Fibroblast of lung (primary cell): ENCODE measurements at places on chromosomes 1 and 21. TPM values are rescaled to one million over a fixed set of nuclear protein-coding genes. Genes with fewer than 3 reads are reported as not detected.
A peak's percentile ranks its signal among the peaks of the same experiment; 100 is the strongest.

DNA sequence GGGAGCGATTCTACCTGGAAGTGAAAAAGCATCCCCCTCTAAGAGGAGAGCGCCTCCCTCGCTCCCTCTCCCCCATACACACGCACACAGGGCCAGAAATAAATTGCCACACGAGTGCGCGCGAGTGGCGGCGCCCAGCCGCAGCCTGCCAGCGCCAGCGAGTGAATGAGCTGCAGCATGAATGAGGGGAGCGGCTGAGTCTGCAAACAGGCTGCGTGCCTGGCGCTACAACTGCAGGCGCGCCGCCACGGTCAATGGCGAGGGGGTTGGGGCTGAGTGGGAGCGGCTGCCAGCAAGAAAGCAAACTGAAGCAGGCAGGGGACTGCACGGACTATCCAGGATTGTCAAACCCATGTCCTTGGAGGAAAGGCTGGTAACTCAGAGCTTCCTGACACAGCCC lies 2.2 kb downstream of the CAMK1G start:
- DNase-seq, result peak; percentile 43

GRCh38 chr1:19222979-19223824 lies 13.1 kb upstream of the UBR4 start:
- DNase-seq, result peak; percentile 41

GRCh38 chr1:200314085-200314750 lies 95.6 kb downstream of the ZNF281 start:
- DNase-seq, result peak; percentile 78

The PROX1 gene
- total RNA-seq, result under 0.01 and 0.17 TPM in 2 replicates

The FMO4 gene
- 4.6 and 7.3 TPM in 2 replicates for total RNA-seq
